ENCODE measurements at places on chromosomes 16 and 17.

DNA sequence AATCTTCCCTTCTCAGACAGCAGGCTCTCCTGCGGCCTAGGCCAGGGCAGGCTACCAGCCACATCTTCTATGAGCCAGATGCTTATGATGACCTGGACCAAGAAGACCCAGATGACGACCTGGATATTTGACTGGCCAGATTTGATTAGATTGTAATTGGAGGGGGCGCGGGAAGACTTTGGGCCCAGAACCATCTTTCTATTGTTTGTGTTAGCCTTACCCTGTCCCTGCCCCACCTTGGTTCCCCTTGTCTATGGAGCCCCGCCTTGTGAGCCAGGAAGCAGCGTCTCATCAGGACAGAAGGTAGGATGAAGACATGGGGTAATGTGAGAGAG, 2.8 kb downstream of the CLDN7 start:
- DNase-seq = no peak

GRCh38 chr17:30203471-30203981, 32.0 kb downstream of the SLC6A4 start:
- DNase-seq = no peak

DNA sequence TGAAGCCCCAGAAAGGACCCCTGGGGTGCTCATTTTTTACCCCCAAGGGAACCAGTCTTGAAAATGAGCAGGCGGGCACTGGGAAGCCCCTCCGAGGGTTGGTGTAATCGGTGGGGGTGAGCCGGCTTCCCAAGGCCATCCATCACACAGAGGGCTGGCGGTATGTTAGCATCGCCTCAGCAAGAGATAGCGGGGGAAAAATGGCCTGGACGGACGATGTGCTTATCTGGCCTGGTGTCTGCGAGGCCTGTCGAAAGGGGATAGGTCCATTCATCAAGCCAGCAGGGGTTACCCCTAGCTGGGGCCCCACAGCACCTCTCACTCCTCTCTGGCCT, 188.9 kb downstream of the IRF8 start:
- DNase-seq = no peak

DNA sequence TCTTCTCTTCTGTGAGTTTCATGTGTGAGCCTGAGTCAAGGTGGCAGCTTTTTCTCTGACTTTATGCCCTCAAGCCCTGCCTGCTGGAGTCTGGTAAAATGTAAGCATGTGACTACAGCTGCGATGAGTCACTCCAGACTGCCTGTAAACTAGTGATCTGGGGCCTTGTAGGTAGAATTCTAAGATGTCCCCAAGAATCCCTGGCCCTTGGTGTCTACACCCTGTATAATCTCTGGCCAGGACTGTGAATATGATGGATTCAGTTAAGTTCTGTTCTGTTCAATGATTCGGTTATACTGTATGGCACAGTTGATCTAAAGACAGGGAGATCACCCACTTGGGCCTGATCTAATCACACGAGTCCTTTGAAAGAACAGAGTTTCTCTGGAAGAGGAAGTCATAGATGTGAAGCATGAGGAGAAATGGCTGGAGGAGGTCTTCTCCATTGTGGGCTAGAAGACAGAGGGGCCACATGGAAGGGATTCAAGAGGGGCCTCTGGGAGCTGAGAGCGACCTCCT, 29.8 kb downstream of the PRSS54 start:
- DNase-seq = no peak

DNA sequence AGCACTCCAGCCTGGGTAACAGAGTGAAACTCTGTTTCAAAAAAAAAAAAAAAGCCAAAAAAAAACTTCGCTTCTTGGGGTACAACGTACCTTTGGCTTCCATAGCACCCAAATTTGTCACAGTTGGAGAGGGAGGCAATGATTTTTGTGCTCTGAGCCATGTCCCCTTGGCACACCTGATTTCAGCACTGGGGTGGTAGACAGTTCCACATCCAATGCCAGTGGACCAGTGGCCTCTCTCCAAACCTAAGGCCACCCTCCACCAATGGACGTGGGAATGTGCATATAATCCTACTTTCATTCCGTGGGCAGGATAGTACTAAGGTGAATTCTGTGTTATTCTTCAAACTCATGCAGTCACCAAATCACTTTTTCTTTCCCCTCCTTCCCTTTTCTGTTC, 47.5 kb downstream of the SALL1 start:
- DNase-seq = no peak

All from NAMALWA (cell line).